ENCODE measurements at places on chromosomes 1 and 21. TPM values are rescaled to one million over a fixed set of nuclear protein-coding genes. Genes with fewer than 3 reads are reported as not detected.

VASH2 gene
- 0.68 TPM for total RNA-seq

IBA57 gene
- 9.7 TPM for total RNA-seq

TFF3 gene
- not detected for total RNA-seq

TEKT2 gene
- not detected for total RNA-seq

GRCh38 chr1:150383631-150384324 is 19.8 kb downstream of the RPRD2 start:
- no peak for DNase-seq

GRCh38 chr1:219041818-219042217 is 131.9 kb upstream of the LYPLAL1 start:
- DNase-seq, result no peak

GRCh38 chr1:212457740-212458338 is 25.1 kb downstream of the NENF start:
- DNase-seq, result peak; percentile 30
